Cardiac fibroblast (primary cell): ENCODE measurements at places on chromosomes 1 and 21.

DNA sequence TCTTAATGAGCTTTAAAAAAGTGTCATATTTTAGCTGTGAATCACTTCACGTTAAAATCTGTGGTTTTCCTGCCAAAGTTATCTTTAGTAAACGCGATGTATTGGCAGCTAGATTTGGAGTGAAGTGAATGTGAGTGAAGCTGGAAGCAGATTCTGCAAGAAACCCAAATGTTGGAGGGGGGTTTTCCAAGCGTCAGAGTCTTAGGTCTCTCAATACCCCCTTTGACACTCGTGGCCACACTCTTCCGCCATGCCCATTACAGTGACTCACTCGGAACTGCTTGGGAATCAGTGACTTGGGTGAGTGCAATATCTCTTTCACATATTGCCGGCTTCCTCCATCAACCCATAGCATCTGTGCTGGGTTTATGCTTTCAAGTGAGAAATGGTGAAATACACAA is 17.5 kb downstream of the B3GALT5 start:
- DNase-seq = no peak

DNA sequence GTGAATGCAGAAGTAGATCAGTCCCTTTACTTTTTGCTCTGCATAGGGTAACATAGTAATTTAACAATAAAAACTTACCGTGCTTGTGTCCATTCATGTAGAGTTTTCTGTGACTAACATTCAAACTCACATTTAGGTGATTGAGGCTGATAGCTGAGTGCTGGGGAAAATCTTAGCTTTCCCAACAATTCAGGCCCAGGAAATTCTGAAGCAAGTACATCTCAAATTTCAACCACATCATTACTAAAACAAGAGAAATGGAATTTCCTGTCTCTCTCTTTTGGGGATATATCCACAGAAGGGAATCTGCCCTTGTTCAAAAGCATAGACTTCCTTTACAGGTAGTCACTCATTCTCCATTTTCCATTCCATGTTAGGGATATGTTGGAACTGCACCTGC is 33.1 kb upstream of the C1orf146 start:
- peak; percentile 61 for DNase-seq

DNA sequence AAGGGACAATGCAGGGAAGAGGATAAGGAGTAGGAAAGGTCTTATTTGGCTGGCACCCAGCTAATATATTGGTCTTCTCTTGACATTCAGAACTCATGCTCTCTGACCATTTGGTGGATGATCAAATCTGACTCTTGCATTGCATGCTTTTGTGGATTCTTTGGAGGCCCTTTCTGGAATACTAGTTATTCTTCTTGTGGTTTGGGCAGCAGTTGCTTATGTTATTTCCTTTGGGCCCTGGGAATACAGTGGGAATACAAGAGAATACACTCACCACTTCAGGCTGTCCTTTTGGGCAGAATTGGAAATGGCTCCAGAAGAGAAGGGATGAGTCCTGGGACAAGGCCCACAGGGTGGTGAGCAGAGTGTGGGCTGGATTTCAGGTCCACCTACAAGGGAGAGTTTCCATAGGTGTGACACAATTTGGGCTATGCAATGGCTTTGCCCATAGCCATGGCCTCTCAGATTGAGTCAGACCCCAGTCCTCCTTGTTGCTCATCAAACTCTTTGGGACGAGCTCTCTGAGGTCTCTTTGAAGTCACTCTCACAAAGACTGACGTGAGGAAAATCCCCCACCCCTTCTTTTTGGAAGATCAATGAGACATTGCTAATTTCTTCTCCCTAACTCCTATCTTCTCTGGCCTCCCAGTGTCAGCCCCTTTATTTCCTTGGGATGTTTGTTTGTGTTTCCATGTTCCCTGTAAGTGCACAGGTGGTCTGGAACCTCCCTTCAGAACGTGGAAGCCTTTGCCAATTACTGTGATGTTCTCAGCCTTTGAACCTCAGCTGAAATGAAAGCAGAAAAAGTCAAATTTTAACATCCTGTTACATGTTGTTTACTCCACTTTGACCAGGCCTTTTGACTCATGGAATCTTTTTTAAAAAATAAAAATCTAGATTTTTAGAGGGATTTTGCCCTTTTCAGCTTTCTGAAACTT is 19.4 kb downstream of the HSD11B1 start:
- DNase-seq = no peak

- DNase-seq = peak; percentile 100
These were observed 31.7 kb downstream of the TRIM11 start for GRCh38 chr1:228374711-228375577.

DNA sequence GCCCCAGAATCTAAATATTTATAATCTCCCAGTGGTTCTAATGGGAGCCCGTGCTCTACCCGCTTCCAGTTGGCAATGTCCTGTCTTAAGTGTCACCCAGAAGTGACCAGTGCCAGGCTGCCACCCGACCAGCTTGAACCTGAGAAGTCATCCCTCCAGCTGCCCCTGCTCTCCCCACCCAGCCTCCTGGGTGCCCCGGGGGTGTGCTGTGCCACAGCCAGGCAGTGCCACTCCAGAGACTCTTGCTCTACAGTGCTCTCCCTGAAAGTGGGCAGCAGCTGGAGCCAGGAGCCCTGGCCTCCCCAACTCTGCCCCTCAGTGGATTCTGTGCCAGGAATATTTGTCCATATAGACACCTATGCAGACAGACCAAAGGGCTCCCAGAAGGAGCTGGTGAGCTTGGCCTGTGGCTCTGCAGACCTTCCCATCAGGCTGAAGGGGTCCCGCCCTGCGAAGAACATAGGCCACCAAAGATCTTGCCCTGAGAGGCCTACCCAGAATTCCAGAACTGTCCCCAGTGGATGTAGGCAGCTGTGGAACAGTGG is 9.0 kb upstream of the EPS8L3 start:
- no peak for DNase-seq

- DNase-seq = no peak
These were observed 10.8 kb downstream of the BLACAT1 start for GRCh38 chr1:205444931-205445645.

DNA sequence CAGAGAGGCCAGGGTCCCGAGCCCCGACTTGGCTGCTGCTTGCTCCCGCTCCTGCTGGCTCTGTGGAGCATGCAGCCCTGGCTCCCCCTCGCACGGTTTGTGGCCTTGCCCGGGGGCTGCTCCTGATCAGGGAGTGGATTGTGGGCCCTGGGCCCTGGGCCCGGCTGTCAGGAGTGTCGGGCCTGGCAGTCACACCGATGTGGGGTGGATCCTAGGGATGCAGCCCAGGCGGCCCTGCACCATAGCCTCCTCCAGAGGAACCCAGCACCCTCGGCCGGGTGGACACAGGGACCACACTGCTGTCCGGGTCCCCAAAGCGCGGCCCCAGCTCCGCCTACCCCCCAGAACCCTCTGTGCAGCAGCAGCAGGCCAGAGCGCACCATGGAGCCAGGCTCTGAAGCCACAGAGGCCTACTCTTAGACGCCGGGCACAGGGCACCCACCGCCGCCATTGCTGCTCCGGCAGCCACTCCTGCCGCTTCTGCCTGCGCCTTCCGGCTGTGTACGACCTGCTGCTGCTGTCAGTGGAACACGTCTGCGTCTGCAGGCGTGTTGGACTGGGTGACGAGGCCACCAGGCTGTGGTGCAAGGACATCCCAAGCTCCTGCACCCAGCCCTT is 9.4 kb downstream of the SLX9 start:
- no peak for DNase-seq

- peak; percentile 39 for DNase-seq
These were observed 122.7 kb downstream of the UCHL5 start for GRCh38 chr1:192936313-192937018.

DNA sequence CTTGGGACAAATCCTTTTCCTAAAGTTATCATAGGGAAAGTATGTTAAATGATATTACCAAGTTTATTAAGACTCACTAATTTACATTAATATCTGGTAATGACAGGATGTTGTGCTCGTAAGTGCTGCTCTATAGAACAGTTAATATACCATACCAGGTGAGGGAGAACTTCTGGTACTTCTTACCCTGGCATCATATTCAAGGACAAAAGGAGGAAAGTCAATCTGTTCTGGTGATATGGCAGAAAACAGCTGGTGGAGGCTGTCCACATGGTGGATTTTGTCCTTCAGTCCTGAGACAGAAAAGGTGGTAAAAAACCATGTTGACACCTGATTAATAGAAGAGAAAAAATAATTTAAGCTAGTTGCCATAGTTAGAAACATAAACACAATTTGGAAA is 51.6 kb downstream of the GDAP2 start:
- no peak for DNase-seq

GRCh38 chr21:45511007-45511406 is 31.2 kb downstream of the SLC19A1 start:
- DNase-seq = no peak

GRCh38 chr21:41201385-41201784 is 33.4 kb downstream of the BACE2 start:
- DNase-seq = no peak

- peak; percentile 87 for DNase-seq
These were observed 101.3 kb upstream of the HMCN1 start for GRCh38 chr1:185632659-185633423.

GRCh38 chr1:111754984-111755330 is 744 bp upstream of the DDX20 start:
- peak; percentile 82 for DNase-seq
